Cerebellar nuclear complex (tissue), 1 donor: ENCODE measurements at places on chromosomes 7 and 10.

- no peak for DNase-seq
Measured at GRCh38 chr10:80498833-80499741, 38.6 kb upstream of the SH2D4B start.

- no peak for DNase-seq
Measured at GRCh38 chr7:157557263-157557662, 220.5 kb downstream of the DNAJB6 start.

DNA sequence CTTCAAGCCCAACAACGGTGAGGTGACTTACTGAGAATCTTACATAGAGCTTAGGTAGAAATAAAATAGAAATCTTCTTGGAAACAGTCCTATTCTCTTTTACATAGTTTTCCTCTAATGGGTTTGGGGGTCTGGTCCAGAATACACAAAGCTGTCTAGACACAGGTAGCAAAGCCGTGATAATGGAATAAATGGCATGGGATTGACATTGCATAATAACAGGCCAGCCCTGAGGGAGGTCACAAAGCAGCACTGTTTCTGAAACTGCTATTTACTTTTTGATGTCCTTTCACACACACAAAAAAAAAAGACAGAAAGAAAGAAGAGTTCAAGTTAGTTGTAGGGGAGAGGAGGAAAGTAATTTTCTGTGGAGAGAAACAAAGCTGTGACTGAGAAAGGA lies 364.8 kb upstream of the SORCS1 start:
- no peak for DNase-seq

GRCh38 chr7:113131367-113131766 lies 13.0 kb upstream of the SMIM30 start:
- no peak for DNase-seq
